ENCODE measurements at places on chromosomes 7 and 10. TPM values are rescaled to one million over a fixed set of nuclear protein-coding genes. Genes with fewer than 3 reads are reported as not detected.

DNA sequence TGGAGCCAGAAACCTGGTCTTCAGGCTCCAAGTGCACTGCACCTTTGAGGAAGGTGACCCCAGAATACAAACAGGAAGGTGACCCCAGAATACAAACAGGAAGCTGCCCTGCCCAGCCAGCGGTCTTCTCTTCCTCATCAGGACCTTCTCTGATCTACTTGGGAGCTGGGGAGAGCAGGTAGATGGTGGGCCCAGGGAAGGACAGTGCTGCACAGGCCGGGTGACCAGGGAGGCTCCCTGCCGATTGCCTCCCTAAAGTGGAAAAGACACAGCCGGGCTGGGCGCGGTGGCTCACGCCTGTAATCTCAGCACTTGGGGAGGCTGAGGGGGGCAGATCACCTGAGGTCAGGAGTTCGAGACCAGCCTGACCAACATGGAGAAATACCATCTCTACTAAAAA, 151.8 kb upstream of the CHST15 start:
- DNase-seq, result no peak

DNA sequence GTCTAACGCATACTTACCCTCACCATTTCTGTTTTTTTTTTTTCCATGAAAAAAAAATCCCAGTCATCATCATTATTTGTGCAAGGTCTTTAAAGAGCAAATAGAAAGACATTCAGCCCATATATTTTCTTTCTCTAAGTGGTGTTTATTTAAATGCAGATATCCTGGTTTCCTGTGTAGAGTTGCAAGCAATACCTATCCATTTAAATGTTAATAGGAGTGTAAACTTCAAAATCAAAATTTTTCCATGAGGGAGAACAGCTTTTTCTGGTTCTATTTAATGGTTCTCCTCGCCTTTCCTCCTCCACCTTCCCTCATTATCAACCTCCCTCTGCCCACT, 120.1 kb upstream of the AGK start:
- DNase-seq, result no peak

GRCh38 chr7:30566596-30566995, 28.1 kb upstream of the GARS1 start:
- no peak for DNase-seq

GRCh38 chr10:9877978-9878377, 1139.7 kb upstream of the CELF2 start:
- DNase-seq, result no peak

Gene TDRD1
- total RNA-seq, result not detected

Gene PTN
- total RNA-seq, result 83.0 TPM

DNA sequence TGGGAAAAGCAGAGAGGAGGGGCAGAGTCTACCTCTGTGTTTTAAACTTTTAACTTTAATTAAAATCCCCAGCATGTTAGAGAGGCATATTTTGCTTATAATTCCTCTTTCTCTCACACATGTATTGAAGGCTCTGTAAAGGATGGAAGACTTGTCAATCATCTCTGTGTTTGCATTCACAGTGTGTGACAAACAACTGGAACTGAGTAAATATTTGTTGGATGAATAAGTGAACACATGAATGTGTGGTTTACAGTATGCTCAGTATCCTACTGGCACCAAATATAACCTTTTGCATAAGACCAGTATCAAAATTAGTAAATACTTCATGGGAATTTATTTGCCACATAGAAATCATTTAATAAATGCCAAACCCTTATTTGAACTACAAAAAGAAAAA, 829.0 kb downstream of the GRID1 start:
- DNase-seq, result no peak

DNA sequence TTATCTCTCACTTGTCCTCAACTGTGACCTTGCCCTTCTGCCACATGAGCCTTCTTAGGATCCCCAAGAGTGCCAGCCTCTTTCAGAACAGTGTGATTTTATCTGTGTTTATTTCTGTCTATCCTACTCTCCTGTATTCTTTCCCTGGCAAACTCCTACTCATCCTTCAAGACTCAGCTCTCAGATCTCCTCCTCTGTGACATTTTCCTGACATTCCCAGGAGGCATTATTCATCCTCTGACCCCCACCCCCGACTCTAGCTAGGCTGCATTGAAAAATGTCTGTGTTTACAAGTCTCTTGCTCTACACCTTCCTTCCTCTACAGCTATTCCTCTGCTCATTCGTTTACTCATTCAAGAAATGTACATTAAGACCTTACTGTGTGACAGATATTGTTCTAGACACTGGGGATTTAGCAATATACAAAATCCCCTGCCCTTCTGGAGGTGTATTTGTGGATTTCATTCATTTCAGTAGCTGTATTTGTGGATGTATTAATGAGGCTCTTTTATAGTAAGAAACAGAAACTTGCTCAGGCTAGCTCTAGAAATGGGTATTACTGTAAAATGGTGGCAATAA, 61.4 kb upstream of the COMTD1 start:
- no peak for DNase-seq

Gene SPDYE16
- not detected for total RNA-seq
